Fibroblast of skin of right quadriceps (primary cell): ENCODE measurements at places on chromosomes 13 and 19.

GRCh38 chr19:48991873-48992580, 1.1 kb downstream of the GYS1 start:
- peak; percentile 76 for DNase-seq

- DNase-seq: no peak
These were observed 204.6 kb downstream of the VWA8 start for GRCh38 chr13:41756198-41756880.

GRCh38 chr19:27746691-27747380, 1466.1 kb downstream of the UQCRFS1 start:
- no peak for DNase-seq

DNA sequence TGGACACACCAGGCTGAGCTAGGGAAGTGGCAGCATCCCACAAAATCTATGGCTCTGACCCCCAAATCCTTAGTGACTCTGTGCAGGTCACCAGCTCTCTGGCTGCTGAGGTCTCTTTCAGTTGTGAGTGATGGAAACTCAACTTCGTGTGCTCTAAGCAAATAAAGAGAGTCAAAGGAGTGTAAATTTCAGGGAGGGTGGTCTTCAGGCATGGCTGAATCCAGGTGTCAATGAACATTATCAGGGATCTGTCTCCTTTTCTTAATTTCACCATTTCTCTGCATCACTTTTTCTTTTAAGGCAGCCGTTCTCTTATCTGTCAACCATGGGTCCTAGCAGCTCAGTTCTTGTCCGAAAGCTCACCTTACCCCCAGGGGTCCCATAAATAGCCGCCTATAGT, 6.2 kb downstream of the CYP4F12 start:
- no peak for DNase-seq

DNA sequence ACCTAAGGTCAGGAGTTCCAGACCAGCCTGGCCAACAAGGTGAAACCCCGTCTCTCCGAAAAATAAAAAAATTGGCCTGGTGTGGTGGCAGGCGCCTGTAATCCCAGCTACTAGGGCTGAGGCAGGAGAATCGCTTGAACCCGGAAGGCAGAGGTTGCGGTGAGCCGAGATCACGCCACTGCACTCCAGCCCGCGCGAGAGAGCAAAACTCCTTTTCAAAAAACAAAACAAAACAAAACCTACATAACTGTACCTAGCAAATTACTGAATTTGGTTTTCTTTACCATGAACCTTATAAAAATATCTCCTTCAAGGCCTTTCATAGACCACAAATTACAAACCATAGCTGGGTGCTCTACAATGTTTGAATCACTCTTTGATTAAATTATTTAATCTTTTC, 760 bp downstream of the ZNF91 start:
- peak; percentile 11 for DNase-seq

DNA sequence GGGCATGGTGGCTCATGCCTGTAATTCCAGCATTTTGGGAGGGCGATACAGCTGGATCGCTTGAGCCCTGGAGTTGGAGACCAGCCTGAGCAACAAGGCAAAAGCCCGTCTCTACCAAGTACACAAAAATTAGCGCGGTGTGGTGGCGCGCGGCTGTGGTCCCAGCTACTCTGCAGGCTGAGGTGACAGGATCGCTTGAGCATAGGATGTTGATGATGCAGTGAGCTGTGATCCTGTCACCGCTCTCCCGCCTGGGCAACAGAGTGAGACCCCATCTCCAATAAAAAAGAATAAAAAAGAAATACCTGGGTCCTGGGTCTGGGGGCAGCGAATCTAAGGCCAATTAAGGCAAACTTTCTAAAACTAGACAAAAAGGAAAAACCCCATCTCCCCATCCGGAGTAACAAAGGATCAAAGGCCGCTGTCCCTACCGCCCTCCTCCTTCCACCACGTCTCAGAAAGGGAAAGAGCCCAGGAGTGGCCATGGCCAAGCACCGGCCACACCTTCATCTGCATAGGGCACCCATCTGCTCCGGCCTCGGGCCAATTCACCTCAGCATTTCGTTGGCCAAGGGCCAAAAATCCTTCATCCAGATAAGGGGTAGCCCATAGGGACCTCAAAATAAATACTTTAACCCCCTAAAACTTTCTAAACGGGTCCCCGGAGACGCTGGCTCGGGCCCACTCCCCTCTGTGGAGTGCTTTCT, 851 bp downstream of the ZNF320 start:
- peak; percentile 6 for DNase-seq

DNA sequence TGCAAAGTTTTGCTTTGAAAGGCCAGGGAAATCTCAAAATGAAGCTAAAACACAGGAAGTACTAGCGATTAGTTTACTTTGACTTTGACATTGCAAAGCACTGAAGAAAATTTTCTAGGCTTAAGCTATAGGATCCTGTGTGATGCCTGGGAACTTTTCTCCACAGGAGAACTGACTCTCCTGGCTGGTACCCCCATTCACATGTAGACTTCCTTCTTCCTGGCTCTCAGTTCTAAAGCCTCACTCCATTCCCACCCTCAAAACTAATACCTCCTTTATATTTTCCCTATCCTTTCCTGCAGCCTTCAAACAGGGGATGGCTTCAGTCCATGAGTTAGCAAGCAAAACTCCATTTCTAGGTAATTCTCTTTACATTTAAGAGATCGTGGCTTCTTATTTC, 189.5 kb downstream of the SLITRK1 start:
- DNase-seq: no peak

- DNase-seq: no peak
These were observed 431.2 kb downstream of the FOXO1 start for GRCh38 chr13:40235160-40235796.

DNA sequence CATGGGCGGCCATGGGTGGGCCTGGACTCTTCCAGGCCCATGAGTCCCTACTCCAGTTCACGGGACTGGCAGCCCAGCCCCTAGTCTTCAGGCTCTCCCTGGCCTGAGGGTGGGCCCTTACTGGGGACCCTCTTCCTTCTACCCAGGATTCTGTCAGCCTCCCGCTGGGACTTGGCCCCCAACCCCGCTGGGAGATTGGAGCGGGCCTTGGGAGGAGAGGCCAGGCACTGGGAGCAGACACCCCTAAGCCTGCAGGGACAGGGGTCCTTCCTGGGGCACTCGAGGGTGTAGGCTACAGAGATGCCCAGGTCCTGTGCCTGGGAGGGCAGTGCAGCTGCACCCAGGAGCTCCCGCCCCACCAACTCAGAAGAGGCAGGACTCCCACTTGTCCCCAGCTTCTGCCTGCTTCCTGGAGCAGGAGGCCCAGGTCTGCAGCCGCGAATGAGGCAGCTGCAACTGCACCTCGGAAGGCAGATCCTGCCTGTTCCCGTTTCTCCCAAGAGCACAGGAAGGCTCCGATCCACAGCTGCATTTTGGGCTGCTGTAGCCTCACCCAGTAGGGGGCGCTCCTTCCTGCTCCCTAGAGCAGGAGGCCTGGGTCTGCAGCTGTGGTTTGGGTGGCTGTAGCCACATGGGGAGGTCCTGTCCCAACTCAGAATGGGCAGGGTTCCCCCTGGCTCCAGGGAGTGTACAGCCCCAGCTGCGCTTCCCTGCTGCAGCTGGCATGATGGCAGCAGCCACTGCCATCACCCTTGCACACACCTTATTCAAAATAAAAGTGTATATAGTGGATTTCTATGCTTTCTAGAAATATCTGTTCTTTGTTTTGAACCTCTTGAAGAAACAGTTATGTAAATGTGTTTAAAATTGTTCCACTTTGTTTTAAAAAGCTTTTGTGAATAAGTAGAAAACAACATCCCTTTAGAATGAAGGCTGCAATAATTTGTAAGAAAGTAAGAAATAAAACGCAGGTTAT, 46.8 kb downstream of the TEX26 start:
- DNase-seq: no peak

DNA sequence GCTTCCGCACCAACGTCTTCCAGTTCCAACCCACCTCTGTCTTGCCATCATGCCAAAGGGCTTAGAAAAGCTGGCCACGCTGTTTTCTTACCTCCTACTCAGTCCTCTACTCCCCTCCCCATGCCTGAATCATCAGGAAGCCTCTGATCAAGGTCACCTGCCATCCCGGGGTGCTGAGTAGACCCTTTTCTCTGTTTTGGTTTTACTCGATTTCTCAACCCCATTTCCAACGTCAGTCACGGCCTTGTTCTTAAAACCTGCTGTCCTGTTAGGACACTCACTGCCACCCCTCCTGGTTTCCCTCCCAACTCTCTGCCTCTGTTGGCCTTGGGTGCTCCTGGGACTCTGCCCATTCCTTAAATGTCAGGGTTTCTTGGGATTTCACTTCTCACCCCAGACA, 350.1 kb downstream of the FOXO1 start:
- no peak for DNase-seq

GRCh38 chr19:685454-685931, 9.3 kb downstream of the FSTL3 start:
- no peak for DNase-seq

- DNase-seq: peak; percentile 26
These were observed 120.5 kb downstream of the DIAPH3 start for GRCh38 chr13:60043262-60043661.

DNA sequence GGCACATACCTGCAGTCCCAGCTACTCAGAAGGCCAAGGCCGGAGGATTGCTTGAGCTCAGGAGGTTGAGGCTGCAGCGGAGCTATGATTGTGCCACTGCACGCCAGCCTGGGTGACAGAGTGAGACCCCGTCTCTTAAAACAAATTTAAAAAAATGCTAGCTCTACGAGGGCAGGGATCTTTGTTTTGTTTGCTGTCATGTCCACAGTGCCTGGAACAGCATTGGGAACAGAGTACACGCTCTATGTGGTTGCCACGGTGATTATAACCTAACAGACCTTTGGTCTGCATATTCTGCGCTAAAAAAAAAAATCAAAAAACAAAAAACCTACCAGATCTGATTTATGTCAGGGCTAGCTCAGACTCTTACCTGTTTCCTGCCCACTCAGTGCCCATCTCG, 2.2 kb upstream of the SHFL start:
- no peak for DNase-seq

GRCh38 chr13:106691861-106692260, 123.9 kb upstream of the ARGLU1 start:
- DNase-seq: no peak

- DNase-seq: no peak
These were observed 589 bp downstream of the RBM26 start for GRCh38 chr13:79405501-79405830.

- no peak for DNase-seq
These were observed 1.3 kb upstream of the PPAN start for GRCh38 chr19:10104665-10105508.

- DNase-seq: no peak
These were observed 12.1 kb downstream of the ZBTB7A start for GRCh38 chr19:4054441-4055208.

DNA sequence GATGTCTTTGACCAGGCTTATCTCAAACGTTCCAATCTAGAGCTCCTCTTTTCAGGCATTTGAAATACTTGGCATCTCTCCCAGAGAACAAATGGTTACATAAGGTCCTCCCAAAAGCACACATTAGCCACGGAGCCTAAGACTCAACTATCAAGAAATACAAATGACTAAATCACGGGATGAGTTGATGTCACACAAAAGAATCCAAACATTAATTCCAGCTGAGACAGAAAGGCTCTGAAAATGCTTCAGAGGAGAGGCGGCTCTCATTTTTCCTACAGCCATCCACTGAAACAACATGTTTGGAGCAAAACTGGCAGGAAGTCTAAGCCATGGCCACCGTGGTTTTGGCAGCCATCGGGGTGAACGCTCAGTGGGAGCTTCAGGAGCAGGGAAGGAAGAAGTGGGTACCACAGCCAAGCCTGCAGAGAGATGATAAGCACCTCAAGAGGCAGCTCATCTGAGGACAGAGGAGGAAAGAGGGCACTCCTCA, 122.5 kb downstream of the STK24 start:
- peak; percentile 94 for DNase-seq

DNA sequence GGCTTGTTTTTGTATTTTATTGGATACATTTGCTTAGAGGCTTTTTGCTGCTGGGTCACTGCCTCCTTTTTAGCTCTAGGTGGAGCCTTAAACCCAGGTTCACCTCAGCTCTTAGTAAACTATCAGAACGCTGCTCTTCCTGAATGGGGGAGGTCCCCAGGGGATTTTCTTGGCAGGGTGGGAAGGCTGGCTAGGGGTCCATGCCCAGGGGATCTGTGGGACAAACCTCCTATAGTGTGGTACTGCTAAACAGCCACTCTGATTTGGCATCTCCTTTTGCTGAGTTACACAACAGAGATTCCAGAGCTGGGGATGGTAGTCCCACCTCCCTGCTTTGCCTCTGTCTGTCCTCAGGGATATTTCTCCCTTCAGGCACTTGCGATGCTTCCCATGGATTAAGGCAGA, 204.9 kb downstream of the ZIC5 start:
- no peak for DNase-seq

GRCh38 chr13:44273991-44274770, 99.4 kb upstream of the SERP2 start:
- DNase-seq: peak; percentile 41

- no peak for DNase-seq
These were observed 662.4 kb downstream of the TBC1D4 start for GRCh38 chr13:74819549-74819948.

DNA sequence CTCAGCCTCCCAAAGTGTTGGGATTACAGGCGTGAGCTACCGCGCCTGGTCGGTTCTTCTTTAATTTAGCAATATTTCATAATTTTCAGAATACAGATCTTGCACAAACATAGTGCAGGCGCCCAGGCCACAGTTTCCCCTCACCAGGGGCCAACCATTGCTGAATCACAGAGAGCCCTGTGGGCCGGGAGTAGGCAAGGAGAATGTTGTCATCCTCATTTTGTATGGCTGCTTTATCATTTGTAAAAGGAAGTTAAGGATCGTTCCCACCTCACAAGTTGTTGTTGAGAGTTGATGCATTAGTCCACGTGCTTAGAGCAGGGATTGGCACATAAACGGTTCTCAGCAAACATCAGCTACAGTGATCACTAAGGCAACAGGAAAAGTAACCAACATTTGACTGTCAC, 30.2 kb downstream of the MEIS3 start:
- DNase-seq: no peak

- DNase-seq: peak; percentile 19
These were observed 685 bp downstream of the VWA8 start for GRCh38 chr13:41960211-41960636.

DNA sequence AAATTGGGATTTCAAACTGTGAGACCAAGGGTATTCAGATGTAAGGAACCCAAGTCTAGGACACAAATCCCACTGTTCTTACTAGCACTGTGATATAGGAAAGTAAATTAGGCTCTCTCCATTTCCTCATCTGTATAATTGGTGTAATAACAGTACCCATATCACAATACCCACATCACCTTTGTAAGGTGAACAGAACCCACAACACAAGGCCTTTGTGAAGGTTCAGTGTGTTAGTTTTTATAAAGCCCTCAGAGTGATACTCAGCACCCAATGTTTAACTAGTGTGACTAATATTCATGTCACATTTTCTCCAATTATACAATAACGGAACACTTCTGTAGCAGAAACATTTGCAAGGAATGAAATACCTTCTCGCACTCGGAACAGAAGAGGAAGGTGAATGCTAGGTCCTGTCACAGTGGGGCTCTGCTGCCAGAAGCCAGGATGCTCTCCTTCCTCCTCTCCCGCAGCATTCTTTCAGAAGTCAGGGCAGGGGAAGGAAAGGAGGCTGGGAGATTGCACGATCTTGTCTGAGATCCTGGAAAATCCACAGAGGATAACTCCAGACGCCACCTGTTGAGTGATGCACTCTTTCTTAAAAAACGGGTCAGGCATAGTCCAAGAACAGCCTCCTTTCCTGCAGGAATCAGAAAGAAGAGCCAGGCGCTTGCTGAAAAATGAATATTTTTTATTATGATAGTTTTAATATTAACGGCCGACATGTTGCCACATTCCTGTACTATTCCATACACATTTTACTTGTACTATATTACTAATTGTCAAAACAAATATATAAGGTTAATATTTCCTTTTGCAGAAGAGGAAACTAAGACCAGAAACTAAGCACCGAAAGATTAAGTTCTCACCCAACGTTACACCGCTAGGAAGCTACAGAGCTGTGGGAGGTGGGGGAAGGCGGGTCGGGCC, 762 bp downstream of the ZNF45 start:
- DNase-seq: no peak
